ENCODE measurements at places on chromosomes 2 and 18.

DNA sequence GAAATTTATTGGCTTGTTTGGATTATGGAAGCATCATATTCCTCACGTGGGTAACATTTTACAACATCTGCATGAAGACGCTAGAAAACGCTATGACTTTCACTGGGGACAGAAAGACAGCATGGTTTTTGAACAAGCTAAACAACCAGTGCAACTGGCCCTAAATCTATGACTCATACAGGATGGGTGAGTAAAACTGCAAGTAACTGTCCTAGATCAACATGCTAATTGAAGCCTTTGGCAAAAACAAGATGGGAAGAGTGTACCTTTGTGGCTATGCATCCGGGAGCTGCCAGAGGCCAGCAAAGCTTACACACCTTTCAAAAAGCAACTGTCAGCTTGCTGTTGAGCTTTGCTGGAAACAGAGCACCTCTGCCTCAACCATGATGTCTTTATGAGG is 1096.0 kb upstream of the DDX18 start:
- DNase-seq, result no peak

DNA sequence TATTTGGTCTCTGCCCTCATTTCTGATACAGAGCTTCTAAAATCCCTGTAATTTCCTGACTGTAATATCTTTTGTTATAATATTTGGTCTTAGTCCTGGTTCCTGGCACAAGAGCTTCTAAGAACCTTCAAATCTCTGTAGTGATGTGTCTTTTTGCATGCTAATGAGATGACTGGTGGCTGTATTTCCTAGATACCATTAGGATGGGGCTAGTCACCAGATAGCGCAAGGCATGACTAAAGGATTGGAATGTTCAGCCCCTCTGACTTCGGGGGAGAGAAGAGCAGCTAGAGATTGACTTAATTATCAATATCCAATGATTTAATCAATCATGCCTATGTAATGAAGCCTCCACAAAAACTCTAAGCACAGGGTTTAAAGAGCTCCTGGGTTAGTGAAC is 620.8 kb upstream of the ACVR2A start:
- no peak for DNase-seq

- DNase-seq, result no peak
These were observed 211.4 kb downstream of the PIEZO2 start for GRCh38 chr18:10937743-10938640.

DNA sequence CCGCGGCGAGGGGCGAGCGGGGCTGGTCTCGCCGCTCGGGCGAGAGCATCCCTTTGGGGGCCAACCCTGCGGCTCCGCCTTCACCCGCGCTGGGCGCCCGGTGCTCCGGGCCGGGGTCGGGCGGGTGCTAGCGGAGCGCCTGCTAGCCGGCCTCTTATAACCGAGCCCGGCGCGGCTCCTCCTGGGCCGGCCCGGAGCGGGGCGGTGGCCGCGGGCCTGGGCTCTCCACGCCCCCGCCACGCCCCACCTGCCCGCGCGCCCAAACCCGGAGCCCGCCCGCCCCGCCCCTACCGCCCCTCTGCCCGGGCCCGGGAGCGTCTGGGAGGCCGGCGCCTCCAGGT is at the start of gene FOXI3:
Gene FOXI3 (minus strand): TSS at position 129 of the 341 bp plus-strand sequence. CDS start 158 bp downstream, outside the sequence.
- DNase-seq, result no peak

DNA sequence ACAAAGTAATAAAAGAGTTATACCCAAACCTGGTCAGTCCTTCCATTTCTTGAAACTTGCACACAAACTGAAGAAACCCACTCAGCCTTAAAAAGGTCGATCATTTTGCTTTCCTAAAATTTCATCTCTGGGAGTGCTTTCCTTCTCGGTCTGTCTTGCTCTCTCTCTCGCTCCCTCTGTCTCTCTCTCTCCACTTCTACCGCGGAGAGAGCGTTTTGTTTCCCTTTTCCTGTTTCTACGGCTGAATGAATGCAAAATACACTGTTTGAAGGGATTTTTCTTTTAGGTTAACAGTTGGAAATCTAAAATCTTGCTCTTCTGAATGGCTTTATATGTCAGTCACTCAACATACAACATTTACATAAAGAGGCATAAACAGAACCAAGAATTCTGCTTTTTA is 424.2 kb downstream of the TGIF1 start:
- DNase-seq, result no peak

GRCh38 chr2:27095745-27096651 is 9.4 kb downstream of the KHK start:
- DNase-seq, result no peak

GRCh38 chr2:96631804-96632435 is 6.2 kb downstream of the KANSL3 start:
- no peak for DNase-seq

All from activated T-cell treated with anti-CD3 and anti-CD28 coated beads for 1 hour (primary cell).